Cortex of kidney (tissue), 1 donor: ENCODE measurements at places on chromosomes 7 and 10.

GRCh38 chr10:17067376-17068264, 62.0 kb downstream of the CUBN start:
- DNase-seq = no peak

DNA sequence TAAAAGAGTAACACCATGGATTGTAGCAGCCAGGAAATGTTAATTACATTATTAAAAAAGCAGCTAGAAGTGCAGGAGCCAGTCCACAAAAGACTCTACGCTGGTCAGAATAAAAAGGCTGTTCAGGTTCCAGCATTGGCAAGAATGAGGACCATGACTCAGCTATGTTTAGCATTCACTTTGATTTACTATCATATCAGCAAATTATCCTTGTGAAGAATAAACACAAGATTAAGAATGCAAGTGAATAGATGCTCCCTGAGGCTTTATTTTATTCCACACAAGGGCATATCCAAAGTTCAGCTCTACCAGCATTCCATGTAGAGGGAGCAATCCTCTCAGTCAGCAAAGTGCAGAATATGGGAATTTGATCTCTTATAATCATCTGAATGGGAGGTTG, 13.6 kb downstream of the DGKB start:
- no peak for DNase-seq

GRCh38 chr10:58064714-58065528, 202.8 kb downstream of the IPMK start:
- DNase-seq = no peak

DNA sequence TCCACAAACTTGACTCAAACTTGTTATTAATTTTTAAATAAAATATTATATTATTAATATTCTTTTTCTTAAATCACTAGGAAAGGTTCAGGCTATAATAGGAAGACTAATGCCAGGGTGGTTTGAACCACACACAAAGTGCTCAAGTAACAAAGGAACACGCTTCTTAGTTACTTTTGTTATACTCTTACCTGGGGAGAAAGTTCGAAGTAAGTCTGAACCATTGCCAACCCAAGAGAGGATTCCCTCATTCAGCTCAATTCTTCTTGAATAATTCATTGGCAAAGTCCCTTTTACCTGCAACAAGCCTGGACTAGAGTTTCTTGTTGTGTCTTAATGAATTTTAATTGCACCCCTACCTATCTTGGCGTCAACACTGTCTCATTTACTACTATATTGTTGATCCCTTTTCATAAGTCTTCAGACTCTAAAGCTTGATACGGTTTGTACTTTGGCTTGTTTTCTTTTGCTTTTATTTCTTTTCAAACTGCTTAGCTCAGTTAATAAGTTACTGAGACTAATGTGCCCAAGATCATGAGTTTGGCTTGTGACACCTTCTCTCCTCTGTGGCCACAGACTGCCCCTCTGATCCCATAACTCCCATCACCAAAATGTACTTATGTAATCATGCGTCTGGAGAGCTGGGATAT, 10.2 kb upstream of the C10orf67 start:
- DNase-seq = no peak

DNA sequence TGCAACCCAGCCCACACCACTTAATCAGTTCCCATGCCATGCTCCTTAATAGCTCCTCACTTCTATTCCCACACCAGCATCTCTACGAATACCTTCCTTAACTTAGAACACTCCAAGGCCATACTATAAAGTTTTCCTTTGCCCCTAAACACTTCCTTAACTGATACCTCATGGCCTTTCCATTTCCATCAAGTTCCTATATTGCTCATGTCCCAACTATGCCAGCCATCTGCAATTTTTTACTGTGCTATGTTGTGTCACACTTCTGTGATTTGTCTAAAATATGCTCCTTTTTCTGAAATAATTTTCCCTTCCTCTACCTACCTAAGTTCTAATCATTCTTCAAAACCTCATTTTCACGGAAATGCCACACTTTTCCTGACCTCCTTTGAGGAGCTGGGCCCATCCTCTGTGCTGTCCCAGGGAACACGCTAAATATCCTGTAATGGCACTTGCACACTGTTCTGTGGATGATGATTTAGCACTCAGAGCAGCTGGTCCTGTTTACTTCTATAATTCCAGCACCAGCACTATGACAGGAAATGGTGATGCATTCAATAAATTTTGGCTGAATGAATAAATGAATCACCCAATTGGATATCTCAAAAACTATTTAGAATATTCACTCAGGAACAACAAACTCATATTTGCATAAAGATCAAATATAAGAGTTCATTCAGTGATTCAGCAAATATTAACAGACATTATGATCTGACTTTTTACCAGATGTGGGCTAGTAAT, 266.5 kb upstream of the HGF start:
- DNase-seq = no peak

GRCh38 chr10:96370584-96371157, 11.9 kb upstream of the OPALIN start:
- DNase-seq = no peak

GRCh38 chr7:50409856-50410745, 40.0 kb downstream of the FIGNL1 start:
- no peak for DNase-seq

- DNase-seq = no peak
These were observed 35.0 kb downstream of the LAMB4 start for GRCh38 chr7:108094933-108095710.

- no peak for DNase-seq
These were observed 34.3 kb upstream of the WNT16 start for GRCh38 chr7:121294448-121294992.
